ENCODE measurements at places on chromosomes 5 and 9.

GRCh38 chr5:180472269-180472668, 21.9 kb upstream of the CNOT6 start:
- ATAC-seq, result no peak

DNA sequence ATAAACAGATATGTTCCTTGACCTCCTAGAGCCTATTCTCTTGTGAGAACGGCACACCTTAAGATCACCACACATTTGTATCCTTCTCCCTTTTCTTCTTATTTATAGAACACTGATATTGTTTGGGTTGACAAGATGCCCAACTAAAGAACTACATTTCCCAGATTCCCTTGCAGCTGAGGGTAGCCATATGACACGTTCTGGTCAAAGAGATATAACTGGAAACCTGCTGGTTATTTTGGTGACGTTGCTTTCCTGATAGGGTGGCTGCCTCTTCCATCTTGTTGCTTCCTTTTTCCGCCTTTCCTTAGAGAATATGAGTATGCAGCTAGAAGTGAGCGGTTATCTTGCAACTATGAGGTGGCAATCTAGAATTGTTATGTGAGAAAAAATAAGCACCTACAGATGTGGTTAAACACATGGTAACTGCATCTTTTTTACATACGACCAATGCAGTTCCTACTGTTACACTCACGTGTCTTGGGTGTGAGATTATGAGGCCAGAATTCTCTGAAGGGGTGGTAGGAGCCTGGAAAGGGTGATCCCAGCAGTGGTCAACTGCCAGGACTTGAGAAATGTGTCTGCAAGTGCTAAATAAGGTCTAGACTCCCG, 72.9 kb downstream of the SEC61B start:
- peak; percentile 38 for ATAC-seq

DNA sequence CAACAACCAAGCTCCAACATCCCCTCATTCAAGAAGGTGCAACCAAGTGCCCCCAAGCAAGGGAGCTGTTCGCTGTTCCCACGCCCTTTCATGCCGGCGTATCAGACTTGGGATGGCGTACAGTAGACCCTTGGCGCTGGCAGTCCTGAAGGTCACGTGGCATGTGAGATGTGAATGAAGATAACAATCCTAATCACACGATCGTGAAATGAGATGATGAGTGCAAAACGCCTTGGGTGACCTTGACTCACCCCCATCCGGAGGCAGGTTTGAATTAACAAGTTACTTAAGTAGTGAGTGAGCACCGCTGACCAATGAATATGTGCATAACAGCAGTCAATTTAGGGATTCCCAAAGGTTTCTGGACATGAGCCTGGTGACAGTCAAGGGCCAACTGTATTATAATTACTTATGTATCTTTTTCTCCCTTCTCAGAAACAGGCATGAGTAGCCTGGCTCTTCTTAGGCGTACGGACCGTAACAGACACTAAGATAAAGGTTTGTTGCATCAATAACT, 150.2 kb downstream of the TTLL11 start:
- ATAC-seq, result no peak

DNA sequence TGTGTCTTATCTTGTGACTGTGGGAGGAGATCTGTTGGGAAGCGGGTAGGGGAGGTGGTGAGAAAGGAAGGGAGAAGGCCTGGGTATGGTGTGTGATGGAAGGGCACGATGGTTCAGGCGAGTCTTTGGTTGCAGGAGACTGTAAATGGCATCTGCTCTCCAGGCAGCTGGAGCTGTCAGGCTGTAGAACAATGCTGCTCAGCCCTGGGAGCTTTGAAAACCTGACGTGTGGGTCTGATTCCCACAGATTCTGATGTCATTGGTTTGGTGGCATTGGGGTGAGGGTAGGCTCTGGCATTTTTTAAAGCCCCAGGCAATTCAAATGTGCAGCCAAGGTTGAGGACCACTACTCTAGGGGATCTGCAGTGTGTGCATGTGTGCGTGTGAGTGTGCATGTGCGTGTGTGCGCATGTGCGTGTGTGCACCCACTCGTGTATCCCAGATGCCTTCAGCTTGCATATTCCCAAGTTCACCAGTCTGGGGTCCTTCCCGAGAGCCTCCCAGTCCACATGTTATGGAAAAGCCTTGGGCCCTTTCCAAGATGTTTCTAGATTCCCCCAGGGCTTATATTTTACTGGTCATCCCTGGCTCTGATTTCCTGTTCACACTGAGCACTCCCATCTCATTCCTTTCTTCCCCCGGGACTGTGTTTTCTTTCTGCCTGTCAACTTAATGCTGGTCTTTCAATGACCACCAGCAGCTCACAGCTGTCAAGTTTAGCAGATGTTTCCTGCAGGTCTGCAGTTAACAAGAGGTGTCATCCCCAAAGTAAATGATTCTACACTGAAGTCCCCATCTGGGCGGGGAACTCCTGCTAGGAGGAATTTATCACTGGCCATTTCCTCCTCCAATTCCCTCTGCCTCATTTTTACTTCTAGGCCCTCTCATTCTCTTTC, 34.0 kb downstream of the BOD1 start:
- no peak for ATAC-seq

- no peak for ATAC-seq
Observed at GRCh38 chr9:124198948-124199347, 58.8 kb upstream of the NEK6 start.

DNA sequence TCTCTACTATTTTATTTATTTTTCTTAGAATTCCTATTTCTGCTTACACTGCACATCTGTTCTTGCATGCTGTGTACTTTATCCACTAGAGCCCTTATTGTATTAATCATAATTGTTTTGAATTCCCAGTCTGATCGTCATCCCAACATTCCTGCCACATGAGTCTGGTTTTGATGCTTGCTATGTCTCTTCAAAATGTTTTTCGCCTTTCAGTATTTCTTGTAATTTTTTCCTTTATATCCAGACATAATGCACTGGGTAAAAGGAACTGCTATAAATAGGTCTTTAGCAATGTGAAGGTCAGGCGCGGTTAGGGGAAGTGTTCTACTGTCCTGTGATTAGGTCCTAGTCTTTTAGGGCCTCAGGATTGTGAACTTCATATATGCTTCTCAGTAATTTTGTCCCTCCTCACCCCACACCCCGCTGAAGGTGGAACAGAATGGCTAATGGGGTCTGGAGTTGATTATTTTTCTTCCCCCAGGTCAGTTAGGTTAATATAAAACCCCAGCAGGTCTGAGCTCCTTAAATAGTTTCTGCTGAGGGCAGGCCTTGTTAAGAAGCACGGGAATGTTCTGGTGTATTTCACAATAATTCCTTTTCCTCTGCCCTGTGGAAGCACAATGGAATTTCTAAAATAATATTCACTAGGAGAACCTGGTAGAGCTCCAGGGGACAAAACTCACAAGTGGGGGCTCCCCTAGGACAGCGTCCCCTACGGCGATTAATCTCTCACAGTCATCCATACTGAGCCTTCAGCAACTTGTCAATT, 146.6 kb upstream of the TUT7 start:
- ATAC-seq, result peak; percentile 99

DNA sequence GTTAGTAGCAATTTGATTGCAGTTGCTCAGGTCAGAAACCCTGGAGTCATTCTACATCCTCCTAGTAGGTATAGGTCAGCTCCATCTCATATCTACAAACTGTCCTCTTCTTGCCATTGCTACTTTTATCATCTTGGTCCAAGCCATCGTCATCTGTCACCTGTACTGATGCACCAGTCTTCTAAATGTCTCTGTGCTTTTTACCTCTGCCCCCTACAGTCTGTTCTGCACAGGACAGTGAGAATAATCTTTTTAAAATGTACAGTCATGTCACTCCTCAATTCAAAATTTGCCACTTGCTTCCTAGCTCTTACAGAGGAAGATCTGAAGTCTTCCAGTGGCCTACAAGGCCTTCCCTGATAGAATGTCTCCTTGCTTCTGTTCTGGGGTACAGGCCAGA, 6.8 kb downstream of the NNT start:
- peak; percentile 37 for ATAC-seq

DNA sequence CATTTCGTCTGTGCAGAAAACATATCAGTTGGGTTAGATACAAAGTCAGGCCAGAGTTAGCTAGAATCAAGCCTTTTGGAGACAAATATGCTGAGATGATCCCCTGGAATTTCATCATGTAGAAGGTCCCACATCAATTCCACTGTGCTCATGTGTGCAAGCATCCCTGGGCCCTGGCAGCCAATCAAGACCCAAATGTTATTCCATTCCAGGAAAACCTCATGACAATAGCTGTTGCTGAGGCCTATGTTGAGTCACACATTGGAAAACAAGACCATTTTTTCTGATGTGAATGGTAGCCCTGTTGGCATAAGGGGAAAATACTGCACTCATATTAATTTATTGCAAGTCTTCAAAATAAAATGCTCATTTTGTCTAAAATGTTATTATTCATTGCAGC, 11.5 kb downstream of the SPOCK1 start:
- 0 out of 3 replicates have a peak, but pooled peaks have one; percentile 23 for ATAC-seq

- peak; percentile 87 for ATAC-seq
Observed at GRCh38 chr5:139708877-139709581, 60.9 kb downstream of the CXXC5 start.

DNA sequence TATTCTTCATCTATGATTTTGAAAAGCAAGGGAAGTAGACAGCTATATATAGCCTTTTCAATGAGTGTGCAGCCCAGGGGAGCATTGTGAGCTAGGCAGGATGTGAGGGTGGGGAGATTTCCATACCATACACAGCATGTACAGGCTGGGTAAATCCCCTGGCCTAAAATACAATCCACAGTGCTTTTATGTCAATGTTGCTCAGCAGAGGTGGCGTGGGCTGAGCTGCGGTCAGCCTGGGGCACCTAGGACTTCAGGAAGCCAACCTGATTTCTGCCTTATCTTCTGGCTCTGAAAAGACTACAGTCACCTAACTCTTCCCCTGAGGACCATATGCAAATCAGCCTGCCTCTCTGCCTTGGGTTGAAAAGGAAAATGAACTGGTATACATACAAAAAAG, 6.3 kb upstream of the GARIN3 start:
- ATAC-seq, result no peak

GRCh38 chr9:30723656-30724055, 1660.8 kb upstream of the ACO1 start:
- no peak for ATAC-seq

DNA sequence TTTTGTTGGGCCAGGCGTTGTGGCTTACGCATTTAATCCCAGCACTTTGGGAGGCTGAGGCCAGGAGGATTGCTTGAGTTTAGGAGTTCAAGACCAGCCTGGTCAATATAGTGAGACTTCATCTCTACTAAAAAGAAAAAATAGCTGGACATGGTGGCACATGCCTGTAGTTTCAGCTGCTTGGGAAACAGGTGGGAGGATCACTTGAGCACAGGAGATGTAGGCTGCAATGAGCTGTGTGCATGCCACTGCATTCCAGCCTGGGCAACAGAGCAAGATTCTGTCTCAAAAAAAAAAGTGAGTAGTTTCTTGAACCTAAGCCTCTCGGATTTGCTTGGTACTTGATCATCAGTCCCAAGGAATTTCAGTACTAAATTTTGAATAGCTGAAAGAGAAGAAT, 26.9 kb downstream of the G3BP1 start:
- ATAC-seq, result no peak

DNA sequence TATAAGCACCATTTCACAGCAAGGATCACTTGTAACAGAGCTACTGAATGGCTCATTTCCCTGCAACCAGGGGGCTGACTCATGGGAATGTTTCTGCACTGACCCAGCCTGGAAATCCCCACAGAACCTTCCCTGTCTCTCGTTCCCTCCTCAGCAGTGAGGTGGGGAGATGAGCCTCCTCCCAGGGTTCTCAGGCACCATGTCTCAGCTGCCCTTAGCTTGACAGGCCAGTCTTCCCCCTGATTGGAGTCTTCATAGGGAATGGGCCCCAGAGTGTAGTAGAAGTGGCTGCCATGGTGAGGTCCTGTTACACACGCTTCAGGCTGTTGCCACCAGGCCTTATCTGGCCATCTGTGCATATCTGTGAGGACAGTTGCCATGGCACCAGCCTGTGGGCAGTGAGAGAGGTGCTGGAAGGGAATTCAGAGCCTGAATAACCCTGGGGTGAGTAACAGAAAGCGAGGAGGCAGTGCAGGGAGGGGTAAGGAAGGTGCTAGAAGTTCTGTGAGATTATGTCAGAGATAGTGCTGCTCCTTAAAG, 324.4 kb downstream of the ENC1 start:
- peak; percentile 93 for ATAC-seq

- ATAC-seq, result no peak
Observed at GRCh38 chr9:26391036-26391435, 501.6 kb downstream of the CAAP1 start.

GRCh38 chr9:136046554-136046920, 48.6 kb downstream of the NACC2 start:
- no peak for ATAC-seq

GRCh38 chr5:141771562-141771961, 89.5 kb upstream of the ARAP3 start:
- no peak for ATAC-seq

DNA sequence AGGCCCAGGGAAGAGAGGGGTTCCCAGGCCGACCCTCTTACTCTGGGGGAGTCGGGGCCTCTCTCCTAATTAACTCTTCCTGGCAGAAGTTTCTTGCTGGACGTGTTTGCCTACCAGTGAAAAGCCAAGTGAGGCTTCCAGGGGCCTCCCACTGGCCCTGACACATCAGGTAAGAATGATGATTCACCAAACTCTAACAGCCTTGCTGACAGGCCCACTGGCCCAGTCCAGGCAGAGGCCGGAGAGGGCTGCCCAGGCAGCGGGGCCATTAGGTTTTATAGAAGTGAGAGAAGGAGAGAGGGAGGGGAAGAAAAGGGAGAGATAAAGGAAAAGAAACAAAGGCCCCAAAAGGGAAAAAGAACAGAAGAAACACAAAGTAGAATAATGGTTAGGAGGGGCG, 50.8 kb upstream of the FOXE1 start:
- 0 out of 3 replicates have a peak, but pooled peaks have one; percentile 35 for ATAC-seq

DNA sequence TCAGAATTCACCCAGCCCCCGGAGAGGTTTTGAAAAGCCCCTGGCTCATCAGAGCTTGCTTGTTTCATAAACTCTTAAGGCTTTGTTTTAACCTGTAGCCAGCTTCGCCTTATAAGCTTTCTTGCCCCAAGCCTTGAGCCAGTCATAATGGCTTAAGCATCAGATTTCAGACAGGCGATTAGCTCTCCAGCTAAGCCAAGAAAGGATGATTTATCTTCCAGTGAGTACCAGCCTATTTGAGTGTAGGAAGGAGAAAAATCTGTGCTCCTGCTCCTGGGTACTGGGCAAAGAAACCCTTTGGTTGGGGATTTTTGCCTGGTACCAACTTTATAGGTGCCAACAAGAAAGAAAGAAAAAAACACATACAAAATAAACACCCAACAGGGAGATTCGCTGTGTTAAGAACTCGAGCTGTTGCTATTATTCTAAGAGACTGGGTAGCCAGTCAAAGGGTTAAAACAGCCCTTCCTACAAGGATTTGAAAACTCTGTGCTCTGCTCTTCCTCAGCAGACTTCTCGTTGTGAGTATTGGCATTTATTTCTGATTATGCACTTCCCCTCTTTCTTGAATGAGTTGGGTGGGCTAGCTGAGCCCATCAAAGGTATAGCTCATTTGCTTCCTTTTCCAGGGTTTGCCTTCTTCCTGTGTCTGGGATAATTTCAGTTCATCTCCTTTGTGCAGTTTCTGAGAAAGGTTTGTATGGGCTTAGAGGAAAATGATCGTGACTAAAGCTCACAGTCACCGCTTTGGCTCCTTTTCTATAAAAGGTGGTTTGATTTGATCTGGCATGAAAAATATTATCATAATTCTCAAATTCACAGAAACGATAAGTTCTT, 157.2 kb upstream of the DMRT1 start:
- ATAC-seq, result peak; percentile 87

- no peak for ATAC-seq
Observed at GRCh38 chr5:149616727-149617285, 35.5 kb downstream of the ARHGEF37 start.

All from SK-N-SH treated with all-trans-retinoic acid at 6 μM for 48 hours (cell line).